Activated B cell treated with CpG ODN at 0.5 μM for 24 hours (primary cell): ENCODE measurements at places on chromosomes 1 and 21. TPM values are rescaled to one million over a fixed set of nuclear protein-coding genes. Genes with fewer than 3 reads are reported as not detected.

- DNase-seq: no peak
Observed at GRCh38 chr1:29966526-29967045, 730.3 kb downstream of the PTPRU start.

DNA sequence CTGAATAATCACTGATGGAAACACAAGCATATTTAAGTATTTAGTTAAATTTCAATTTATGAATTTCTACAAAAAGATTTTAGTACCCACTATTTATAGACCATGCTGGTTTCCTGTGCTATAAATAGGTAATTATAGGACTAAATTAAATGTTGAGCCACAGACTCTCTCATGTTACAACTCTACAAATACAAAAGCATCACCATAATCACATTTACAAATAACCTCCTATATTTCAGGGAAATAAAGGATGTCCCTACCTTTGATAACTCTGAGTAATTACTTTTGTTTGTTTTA, 32.6 kb upstream of the CCDC190 start:
- DNase-seq: no peak

DNA sequence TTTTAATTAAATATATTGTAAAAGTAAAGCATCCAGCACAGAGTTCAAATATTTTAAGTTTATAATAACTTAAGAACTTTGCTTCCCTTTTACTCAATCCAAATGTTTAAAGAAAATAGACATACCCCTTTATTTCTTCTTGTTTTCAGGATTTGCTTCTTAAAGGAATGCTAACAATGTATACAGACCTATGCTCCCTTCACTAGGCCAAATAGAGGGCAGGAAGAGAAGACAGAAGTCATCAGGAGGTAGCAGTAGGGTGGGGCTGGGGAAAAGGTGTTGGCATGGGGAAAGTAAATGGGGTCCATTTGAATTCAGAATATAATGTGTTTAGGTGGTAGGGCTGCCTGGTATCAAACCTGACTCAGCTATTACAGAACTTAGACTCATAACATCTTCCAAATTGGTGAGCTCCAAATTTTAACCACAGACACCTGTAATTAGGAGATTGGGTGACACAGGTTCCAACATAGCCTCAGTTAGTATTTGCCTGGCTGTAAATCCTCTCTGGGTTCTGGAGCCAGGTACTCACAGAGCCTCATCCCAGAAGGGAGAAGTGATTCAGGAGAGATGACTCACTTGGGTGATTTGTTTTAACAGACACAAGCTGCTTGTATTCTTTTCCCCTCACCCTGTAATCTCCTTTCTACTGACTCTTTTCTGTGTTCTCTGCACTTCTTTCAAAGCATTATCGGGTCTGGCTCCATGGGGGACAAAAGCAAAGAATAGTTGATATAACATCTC, 60.1 kb upstream of the DUSP10 start:
- no peak for DNase-seq

DNA sequence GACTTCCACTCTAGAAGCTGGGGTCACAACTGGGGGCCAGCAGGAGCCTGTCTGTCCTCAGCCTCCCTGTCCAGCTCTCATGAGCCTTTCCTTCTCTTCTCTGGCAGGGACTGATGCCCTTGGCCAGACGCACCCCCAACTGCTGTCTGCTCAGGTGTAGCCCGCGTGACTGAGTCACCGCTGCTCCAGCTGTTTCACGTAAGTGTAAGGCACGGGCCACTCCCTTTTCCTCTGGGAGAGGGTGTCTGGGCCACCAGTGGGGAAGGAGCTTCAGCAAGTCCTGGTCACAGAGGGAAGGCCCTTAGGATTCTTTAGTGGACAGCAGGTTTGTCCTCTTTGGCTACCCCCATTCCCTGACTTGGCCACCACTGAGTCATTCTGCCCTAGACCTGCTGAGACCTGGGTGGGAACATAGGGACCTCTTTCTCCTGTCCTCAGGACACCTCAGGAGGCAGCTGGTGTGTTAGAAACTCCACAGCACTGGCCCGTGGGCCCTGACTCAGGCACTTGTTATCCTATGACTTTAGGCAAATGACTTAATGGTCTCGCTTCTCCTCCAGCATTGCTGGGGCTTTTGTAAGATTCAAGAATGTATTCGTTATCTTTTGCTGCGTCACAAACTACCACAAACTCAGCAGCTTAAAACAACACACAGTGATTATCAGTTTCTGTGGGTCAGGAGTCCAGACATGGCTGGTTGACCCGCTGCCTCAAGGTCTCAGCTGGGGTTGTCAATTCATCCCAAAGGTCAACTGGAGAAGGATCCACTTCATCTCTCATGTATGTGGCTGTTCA, 64.8 kb downstream of the FAM163A start:
- no peak for DNase-seq

Gene MTARC1
- total RNA-seq: 0.37 and 2.2 TPM in 2 replicates
